Smooth muscle cell of bladder (primary cell): ENCODE measurements at places on chromosomes 13 and 19. TPM values are rescaled to one million over a fixed set of nuclear protein-coding genes. Genes with fewer than 3 reads are reported as not detected.

The ZIC5 gene
- not detected in 2 replicates for total RNA-seq

The CEACAM20 gene
- not detected in 2 replicates for total RNA-seq

The ZNF135 gene
- total RNA-seq, result 4.2 and 5.0 TPM in 2 replicates

The NLRP4 gene
- not detected in 2 replicates for total RNA-seq
